ENCODE measurements at places on chromosomes 16 and 17. TPM values are rescaled to one million over a fixed set of nuclear protein-coding genes. Genes with fewer than 3 reads are reported as not detected.

DNA sequence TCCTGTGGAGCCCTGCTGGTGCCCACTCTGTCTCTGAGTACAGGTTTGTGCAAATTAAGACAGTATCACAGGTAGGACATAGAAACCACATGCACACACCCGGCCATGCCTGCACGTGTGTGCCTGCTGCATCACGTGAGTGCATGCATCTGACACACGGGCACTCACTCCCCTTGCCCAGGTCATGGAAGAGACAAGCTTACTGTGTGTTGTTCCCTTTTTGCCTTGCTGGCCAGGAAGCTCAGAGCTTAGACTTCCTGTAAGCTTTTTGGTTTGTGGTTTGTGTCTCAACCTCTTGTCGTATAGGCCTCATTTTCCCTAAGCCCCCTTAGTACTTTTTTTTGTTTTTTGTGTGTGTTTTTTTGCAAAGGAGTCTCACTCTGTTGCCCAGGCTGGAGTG is 25.0 kb downstream of the ZNF469 start:
- DNase-seq: no peak
- H3K36me3 ChIP-seq: peaks cover 50% of the 10 kb centered on the region
- H3K4me3 ChIP-seq: no peak overlapping the region
- peaks cover 22% of the 10 kb centered on the region for H3K4me1 ChIP-seq
- H3K27me3 ChIP-seq: no peaks in the 10 kb centered on the region

The ALDH3A1 gene
- not detected for total RNA-seq

The SPAG7 gene
- 52.2 TPM for total RNA-seq

DNA sequence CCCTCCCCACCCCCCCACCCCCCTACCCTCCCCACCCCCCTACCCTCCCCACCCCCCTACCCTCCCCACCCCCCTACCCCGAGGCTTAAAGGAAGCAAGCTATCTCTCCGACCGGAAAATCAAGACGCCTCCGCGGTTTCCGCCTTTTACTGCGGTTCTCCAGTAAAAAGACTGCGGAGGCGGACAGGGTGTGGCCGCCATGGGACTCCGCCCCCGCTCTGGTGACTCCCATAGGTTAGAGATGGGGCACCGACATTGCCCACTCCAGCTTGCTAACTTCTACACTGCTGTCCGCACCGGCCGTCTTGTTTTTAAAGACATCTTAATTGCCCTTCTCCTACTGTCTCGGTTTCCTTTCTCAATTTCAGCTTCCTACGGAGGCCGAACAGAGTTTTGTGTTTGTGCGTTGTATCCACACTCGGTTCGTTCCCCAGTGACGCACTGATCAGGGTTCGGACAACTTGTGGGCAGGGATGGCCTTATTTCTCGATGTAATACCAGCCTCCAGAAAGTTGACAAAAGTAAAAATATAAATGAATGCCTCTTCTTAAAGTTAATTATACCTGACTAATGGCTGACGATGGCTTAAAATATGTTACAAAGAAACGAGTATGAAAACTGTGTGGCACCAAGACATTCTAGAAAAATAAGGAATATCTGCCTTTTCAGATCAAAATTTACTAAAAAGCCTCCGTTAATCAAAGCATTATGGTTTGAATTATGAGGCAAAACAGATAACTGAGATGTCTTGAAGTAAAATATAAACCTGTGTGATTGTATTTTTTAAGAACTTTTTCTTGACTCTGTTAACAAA is 1.1 kb upstream of the ZNF200 start:
- DNase-seq: no peak
- H3K36me3 ChIP-seq: peaks cover 16% of the 10 kb centered on the region
- no peaks in the 10 kb centered on the region for H3K4me1 ChIP-seq
- no peaks in the 10 kb centered on the region for H3K27me3 ChIP-seq
- H3K4me3 ChIP-seq: no peak overlapping the region

- no peak overlapping the region for H3K4me3 ChIP-seq
- peaks cover 13% of the 10 kb centered on the region for H3K4me1 ChIP-seq
- no peak for DNase-seq
- H3K27me3 ChIP-seq: no peaks in the 10 kb centered on the region
- H3K36me3 ChIP-seq: no peaks in the 10 kb centered on the region
Measured at GRCh38 chr16:26993511-26993910, 73.2 kb upstream of the C16orf82 start.

The DOC2A gene
- total RNA-seq: not detected

- no peaks in the 10 kb centered on the region for H3K4me1 ChIP-seq
- H3K36me3 ChIP-seq: no peaks in the 10 kb centered on the region
- no peak overlapping the region for H3K4me3 ChIP-seq
- no peak overlapping the region for H3K27ac ChIP-seq
- no peak for DNase-seq
Measured at GRCh38 chr16:63385714-63386432, 1349.6 kb upstream of the CDH8 start.

DNA sequence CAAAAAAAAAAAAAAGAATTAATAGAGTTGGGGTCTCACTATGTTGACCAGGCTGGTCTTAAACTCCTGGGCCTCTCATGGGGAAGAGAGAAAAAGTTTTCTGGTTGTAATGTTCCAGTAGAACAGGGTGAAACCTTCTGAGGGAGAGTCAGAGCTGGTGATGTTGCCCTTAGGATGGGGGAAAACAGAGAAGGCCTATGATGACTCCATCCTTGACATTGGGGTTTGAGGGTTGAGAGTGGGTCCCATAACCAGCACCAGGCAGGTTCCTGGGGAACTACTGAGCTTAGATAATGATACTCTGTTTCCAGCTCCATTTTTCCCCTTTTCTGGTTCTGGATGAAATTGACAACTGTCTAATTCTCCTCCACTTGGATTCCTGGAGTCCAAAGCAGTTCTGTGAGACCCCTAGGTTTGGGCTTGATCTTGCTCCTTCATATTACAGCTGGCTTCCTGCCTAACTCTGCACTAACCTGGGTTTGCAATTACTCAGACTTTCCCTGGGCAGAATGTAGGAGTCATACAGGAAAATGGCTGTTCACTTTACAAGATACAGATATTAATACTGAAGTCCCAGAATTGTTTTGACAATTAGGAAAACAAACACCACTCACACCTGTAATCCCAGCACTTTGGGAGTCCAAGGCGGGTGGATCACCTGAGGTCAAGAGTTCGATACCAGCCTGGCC is 62.8 kb upstream of the B4GALNT2 start:
- no peaks in the 10 kb centered on the region for H3K27me3 ChIP-seq
- peaks cover 2% of the 10 kb centered on the region for H3K4me1 ChIP-seq
- no peak overlapping the region for H3K27ac ChIP-seq
- no peaks in the 10 kb centered on the region for H3K36me3 ChIP-seq
- peak; percentile 16 for DNase-seq
- no peak overlapping the region for H3K4me3 ChIP-seq

DNA sequence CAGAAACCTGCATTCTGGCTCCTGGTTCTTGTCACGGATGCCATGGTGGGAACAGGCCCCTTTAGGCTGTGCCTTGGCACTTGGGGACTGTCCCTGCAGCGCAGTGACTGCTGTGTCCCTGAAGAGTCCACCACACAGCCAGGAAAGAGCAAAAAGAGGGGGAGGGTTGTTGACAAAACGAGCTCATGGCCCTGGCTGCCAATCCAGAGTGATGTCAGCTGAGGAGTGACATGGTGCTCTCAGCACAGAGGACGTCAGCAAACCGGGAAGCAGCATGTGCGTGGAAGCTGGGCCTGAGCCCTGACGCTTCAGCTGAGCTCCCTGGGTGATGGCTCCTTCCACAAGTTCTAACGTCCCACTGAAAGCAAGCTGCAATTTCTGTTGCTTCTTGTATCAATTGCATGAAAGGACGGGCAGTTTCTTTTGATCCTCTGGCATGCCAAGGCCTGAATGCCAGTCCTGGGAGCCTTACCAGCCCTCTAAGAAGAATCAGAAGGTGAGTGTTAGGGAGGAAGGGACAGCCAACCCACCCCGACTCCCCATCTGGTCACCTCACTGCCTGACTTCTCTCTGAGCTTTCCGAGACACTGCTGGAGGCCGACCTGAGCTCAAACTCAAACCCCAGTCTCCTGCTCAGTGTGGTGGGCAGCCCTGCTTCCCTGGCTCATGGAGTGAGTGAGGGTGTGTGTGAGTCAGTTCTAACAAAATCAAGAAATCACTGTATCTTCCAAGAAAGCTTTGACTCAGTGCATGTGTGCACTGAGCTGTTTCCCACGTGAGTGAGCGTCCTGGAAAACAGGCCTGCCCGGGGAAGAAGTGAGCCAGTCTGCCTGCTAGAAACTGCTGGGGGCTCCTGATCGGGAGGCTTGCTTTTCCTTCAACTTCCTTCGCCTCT is 14.7 kb upstream of the WNT3 start:
- peaks cover 21% of the 10 kb centered on the region for H3K27me3 ChIP-seq
- peak; percentile 87 for DNase-seq
- H3K27ac ChIP-seq: no peak overlapping the region
- no peaks in the 10 kb centered on the region for H3K4me1 ChIP-seq
- no peaks in the 10 kb centered on the region for H3K36me3 ChIP-seq

DNA sequence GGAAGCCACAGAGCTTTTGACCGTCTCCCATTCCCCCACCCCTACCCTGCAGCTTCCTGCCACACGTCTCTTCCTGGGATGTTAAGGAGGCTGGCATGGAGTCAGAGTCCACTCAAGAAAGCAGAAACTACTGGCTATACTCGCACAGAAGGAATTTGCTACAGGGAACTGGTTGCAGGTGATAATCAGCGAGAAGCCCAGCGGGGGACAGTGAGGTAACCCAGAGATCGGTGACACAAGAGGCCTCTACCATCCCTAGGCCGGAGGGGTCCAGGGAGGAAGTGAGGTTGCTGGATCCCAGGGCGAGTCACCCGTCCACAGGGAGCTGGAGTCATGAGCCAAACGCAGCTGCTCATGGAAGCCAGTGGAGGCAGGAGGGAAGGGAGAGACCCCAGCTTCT is 93.7 kb downstream of the SDK2 start:
- no peaks in the 10 kb centered on the region for H3K27me3 ChIP-seq
- no peak for DNase-seq
- H3K4me1 ChIP-seq: no peaks in the 10 kb centered on the region
- no peak overlapping the region for H3K4me3 ChIP-seq
- no peaks in the 10 kb centered on the region for H3K36me3 ChIP-seq

The TP53TG3D gene
- not detected for total RNA-seq

GRCh38 chr16:82609140-82609539 is 17.6 kb upstream of the CDH13 start:
- no peak for DNase-seq
- no peak overlapping the region for H3K4me3 ChIP-seq
- no peak overlapping the region for H3K27ac ChIP-seq
- no peaks in the 10 kb centered on the region for H3K36me3 ChIP-seq
- H3K27me3 ChIP-seq: peaks cover 28% of the 10 kb centered on the region
- H3K4me1 ChIP-seq: no peaks in the 10 kb centered on the region

DNA sequence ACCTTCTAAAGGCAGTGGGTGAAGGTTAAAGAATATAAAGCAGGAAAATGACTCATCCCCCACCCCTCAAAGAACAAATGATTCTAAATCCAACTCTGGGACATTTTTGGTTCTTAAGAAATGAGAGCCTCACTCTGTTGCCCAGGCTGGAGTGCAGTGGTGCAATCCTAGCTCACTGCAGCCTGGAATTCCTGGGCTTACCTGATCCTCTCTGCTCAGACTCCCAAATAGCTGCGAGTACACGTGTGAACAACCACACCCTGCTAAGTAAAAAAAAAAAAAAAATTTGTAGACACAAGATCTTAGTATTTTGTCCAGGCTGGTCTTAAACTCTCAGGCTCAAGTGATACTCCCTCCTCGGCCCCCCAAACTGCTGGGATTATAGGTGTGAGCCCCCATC is 298.8 kb upstream of the MAF start:
- no peak for DNase-seq
- no peaks in the 10 kb centered on the region for H3K36me3 ChIP-seq
- no peak overlapping the region for H3K4me3 ChIP-seq
- H3K4me1 ChIP-seq: no peaks in the 10 kb centered on the region
- no peaks in the 10 kb centered on the region for H3K27me3 ChIP-seq

The STH gene
- total RNA-seq: not detected

The PEMT gene
- 23.3 TPM for total RNA-seq

DNA sequence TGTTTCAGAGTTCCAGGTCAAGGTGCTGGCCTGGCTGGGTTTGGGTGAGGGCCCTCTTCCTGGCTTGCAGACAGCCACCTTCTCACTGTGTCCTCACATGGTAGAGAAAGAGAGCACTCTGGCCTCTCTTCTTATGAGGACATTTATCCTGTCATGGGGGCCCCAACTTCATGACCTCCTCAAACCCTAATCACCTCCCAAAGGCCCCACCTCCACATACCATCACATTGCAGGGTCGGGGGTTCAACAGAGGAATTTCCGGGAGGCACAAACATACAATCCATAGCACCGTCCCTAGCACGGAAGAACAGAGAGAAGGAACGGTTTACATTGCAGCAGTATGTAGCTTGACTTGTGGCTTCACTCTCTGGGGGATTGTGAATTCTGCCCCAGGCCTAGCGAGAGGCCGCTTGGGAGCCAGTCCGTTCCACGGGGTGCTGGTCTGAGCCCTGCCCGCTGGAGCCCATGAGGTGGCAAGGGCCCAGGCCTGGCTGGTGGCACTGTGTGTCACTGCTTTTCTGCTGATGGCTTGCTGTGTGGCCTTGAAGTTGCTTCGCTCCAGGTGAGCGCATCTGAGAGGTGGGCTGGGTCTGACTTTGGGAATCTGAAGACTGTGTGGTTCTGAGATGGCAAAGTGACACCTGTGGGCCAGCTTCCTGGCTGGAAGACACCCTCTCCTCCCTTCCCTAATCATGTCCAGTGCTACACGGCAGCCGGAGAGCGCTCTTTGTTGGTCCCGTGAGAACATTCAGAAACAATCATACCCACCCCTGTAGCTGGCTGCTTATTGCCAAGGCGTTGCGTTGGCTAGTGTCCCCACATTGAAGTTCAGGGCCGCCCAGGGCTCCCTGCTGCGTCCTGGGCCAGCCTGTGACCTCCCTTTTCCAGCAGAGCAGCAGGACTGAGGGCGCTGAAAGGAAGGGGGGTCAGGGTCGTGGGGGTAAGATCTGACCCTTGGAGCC is 98.3 kb downstream of the CMIP start:
- no peaks in the 10 kb centered on the region for H3K36me3 ChIP-seq
- peak overlapping the region; percentile 67 for H3K27ac ChIP-seq
- peaks cover 29% of the 10 kb centered on the region for H3K4me1 ChIP-seq

DNA sequence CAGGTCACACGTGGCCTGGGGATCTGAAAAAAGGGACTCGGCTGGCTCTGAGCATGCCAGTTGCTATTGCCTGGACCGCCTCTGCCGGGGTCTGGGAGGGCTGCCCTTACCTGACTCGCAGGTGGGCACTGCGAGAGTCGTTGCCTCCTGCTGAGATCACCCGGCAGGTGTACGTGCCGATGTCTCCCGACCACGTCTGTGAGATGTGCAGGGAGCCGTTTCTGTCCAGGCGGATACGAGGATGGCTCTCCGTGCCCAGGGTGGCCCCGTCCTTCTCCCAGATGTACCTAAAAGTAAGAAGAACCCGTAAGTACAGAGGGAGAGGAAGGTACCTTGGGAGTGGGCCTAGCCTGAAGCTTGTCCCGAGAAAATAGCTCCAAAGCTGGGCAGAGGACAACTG is 112.0 kb upstream of the CDC42EP4 start:
- no peaks in the 10 kb centered on the region for H3K27me3 ChIP-seq
- H3K36me3 ChIP-seq: no peaks in the 10 kb centered on the region
- H3K4me1 ChIP-seq: no peaks in the 10 kb centered on the region
- DNase-seq: no peak
- H3K4me3 ChIP-seq: no peak overlapping the region
